ENCODE measurements at places on chromosomes 1 and 21. TPM values are rescaled to one million over a fixed set of nuclear protein-coding genes. Genes with fewer than 3 reads are reported as not detected.

LORICRIN gene
- total RNA-seq = not detected

OR2G6 gene
- not detected for total RNA-seq

CLEC20A gene
- total RNA-seq = not detected

RGL1 gene
- 51.5 TPM for total RNA-seq

PSMD4 gene
- total RNA-seq = 157 TPM

TMEM51 gene
- 10.4 TPM for total RNA-seq

DNA sequence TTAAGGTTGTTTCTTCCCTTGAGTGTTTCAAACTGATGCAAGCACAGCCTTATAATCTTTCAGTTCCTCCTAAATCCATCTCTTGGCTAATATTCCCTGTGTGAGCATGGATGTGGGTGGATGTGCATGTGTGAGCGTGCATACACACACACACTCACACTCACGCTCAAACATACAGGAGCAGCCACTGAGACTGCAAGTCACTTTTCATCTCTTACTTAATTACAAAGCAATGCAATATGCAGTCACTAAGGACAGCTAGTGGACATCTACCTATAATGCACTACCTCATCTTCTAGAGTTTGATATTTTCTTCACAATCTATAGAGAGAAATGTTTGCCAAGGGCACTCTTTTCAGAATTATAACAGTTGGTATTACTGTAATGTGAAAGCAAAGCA lies 1.4 kb downstream of the ESRRG start:
- peak overlapping the region; percentile 54 for H3K27ac ChIP-seq
- peaks cover 5% of the 10 kb centered on the region for H3K4me1 ChIP-seq
- no peak for DNase-seq

GRCh38 chr1:55428231-55428630 lies 213.1 kb upstream of the USP24 start:
- peak; percentile 75 for DNase-seq
- no peaks in the 10 kb centered on the region for H3K36me3 ChIP-seq
- H3K27ac ChIP-seq = peak overlapping the region; percentile 49

GRCh38 chr1:31374511-31375196 lies 1.8 kb upstream of the FABP3 start:
- H3K27ac ChIP-seq = peak overlapping the region; percentile 90
- DNase-seq = no peak
- H3K4me1 ChIP-seq = peaks cover 51% of the 10 kb centered on the region

GRCh38 chr1:232381394-232382100 lies 248.4 kb downstream of the SIPA1L2 start:
- H3K4me1 ChIP-seq = peaks cover 12% of the 10 kb centered on the region
- no peaks in the 10 kb centered on the region for H3K36me3 ChIP-seq
- H3K27me3 ChIP-seq = no peaks in the 10 kb centered on the region
- H3K4me3 ChIP-seq = no peak overlapping the region
- DNase-seq = no peak
- H3K27ac ChIP-seq = no peak overlapping the region

DNA sequence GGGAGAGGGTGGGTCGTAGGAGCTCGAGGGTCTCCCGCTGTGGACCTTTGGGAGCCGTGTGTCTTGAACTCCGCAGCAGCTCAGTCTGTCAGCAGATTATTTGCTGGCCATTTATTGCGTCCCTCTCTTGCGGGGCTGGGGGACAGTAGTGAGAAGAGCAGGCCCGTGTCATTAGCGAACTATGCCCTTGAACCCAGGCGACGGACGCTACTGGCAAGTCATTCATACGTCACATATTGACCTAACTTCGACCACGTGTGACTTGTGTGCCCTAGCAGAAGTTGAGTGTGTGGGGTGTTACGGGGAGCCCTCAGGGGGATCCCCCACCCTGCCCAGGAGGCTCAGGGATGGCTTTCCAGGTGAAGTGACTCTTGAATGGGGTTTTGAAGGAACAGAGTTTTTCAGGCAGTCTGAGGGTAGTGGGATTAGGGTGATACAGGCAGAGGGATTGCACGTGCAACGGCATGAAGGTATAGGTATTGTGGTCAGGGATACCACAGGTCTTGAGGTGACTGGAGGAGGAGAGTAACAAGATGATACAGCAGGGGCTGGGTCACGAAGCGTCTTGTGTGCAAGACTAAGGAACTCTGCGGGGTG lies 13.0 kb downstream of the RCC1 start:
- no peaks in the 10 kb centered on the region for H3K27me3 ChIP-seq
- H3K4me3 ChIP-seq = peak overlapping the region; percentile 67
- peaks cover 9% of the 10 kb centered on the region for H3K4me1 ChIP-seq
- DNase-seq = no peak
- peak overlapping the region; percentile 87 for H3K27ac ChIP-seq

DNA sequence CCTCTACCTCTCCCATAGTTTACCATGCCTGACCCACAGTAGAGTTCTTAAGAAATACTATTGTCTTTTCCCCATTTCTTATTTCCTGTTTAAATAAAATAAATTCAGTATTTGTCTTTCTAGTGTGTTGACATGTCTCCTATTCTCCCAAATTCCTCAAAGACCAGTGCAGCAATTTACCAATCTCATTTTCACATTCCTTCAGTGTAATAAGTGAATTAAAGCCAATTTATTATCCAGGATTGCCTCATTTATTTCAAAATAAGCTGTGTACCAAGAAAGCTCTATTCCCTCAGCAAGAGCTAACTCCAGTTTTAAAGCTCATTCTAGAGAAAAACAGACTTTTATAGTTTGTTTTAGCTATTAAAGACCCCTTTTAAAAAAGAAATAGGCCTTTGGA lies 49.9 kb downstream of the DISC1 start:
- DNase-seq = no peak
- no peak overlapping the region for H3K27ac ChIP-seq
- H3K36me3 ChIP-seq = no peaks in the 10 kb centered on the region

- H3K27ac ChIP-seq = no peak overlapping the region
- no peaks in the 10 kb centered on the region for H3K4me1 ChIP-seq
- no peak for DNase-seq
- H3K27me3 ChIP-seq = no peaks in the 10 kb centered on the region
These were observed 398.3 kb downstream of the SEC16B start for GRCh38 chr1:177571485-177572076.

GRCh38 chr1:211928290-211928801 lies 97.8 kb upstream of the LPGAT1 start:
- H3K4me3 ChIP-seq = no peak overlapping the region
- no peak overlapping the region for H3K27ac ChIP-seq
- H3K36me3 ChIP-seq = no peaks in the 10 kb centered on the region
- H3K27me3 ChIP-seq = peaks cover 27% of the 10 kb centered on the region
- no peaks in the 10 kb centered on the region for H3K4me1 ChIP-seq

DNA sequence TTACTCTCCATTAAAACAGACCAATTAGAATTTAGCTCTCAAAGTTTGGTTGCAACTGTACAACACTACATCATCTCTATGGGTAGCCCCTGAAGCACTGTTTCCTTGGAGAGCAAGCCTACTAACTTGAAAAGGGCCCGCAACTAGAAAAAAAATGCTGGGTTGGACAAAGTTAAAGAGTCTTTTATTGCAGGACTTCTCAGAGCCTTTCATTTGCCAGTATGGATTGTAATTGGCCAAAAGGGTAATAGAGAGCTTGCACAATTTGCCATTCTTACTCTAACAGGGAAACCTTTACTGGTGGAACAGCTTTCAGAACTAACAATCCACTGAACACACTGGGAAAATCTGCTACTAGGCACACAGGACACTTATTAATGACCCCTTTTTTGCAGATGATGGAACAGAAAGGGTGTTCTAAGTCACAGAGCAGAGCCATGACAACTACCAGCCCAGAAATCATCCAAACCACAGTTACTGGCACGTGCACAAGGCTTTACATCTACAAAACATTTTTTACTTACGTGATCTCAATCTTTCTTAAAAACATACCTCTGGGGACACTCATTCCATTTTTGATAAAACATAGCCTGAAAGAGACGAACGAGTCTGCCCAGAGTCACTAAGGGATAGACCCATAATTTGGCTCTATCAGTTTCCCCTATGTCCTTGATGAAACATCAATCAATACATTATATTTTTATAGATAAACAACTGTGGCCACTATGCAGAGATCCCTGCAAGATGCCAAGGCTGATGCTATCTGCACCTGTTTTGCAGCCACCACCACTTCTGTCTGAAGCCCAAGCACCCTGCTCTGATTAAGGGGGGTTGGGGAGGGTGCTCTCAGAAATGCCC lies 176.3 kb upstream of the EDN2 start:
- no peak for DNase-seq
- peak overlapping the region; percentile 64 for H3K4me3 ChIP-seq
- no peaks in the 10 kb centered on the region for H3K27me3 ChIP-seq

DNA sequence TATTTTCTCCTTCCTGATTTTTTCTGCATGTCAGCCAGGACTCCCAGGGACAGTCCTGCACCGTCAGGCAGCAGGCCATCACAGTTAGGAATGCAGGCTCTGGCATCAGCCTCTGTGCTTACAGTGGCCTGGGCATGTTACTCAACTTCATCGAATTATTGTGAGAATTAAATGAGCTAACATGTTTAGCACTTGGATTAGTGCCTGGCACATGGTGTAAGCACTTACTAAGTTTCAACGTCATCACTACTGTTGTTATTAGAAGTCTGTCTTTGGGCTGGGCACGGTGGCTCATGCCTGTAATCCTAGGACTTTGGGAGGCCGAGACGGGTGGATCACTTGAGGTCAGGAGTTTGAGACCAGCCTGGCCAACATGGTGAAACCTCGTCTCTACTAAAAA lies 45.1 kb downstream of the SCCPDH start:
- peaks cover 13% of the 10 kb centered on the region for H3K36me3 ChIP-seq
- peak overlapping the region; percentile 80 for H3K27ac ChIP-seq
- no peak overlapping the region for H3K4me3 ChIP-seq
- no peaks in the 10 kb centered on the region for H3K27me3 ChIP-seq
- no peaks in the 10 kb centered on the region for H3K4me1 ChIP-seq

GRCh38 chr1:204417074-204417997 lies 5.7 kb upstream of the PPP1R15B start:
- peaks cover 3% of the 10 kb centered on the region for H3K36me3 ChIP-seq
- DNase-seq = no peak
- H3K27me3 ChIP-seq = no peaks in the 10 kb centered on the region
- H3K27ac ChIP-seq = peak overlapping the region; percentile 78

All from esophagus muscularis mucosa (tissue), 4 donors.